ENCODE measurements at places on chromosomes 6 and 20.
A peak's percentile ranks its signal among the peaks of the same experiment; 100 is the strongest.

- no peak for DNase-seq
Observed at GRCh38 chr6:86152546-86152945, 509.9 kb upstream of the SYNCRIP start.

DNA sequence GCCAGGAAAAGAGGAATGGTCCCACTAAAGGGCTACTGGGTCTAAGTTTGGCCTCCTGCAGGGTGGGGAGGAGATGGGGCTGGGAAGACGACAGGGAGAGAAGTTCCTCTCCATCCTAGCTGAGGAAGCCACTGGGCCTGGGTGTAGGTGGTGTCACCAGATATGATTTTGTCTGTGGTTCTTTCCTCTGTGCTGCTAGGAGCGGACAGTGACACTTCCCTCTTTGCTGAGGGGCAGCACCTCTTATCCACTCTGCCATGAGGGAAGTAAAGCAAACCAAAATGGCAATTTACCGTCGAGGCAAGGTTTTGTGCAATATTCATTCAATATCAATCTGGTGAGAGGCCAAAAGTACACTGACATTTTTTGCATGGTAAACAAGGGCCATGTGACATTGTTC is 33.0 kb upstream of the NR2E1 start:
- no peak for DNase-seq

- DNase-seq = no peak
Observed at GRCh38 chr6:166960609-166960978, 4.2 kb upstream of the RNASET2 start.

GRCh38 chr6:117194978-117195377 is 70.4 kb upstream of the VGLL2 start:
- no peak for DNase-seq

DNA sequence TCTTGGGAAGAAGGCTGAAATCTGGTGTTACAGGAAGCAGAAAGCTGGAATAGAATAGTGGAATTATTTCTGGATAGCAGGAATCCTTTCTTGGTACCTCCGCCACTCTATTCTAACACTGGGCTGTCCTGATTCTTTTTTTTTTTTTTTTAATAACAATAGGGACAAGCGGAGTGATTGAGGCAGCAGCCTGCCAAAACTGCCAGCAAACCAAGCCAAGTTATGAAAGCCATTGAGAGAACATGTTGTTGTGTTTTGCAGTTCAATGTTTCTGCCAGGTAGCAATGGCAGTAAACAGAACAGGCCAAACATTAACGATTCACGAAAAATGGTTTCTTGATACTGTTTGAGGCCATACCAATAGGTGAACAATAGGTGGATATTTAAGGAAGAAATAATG is 47.1 kb downstream of the SLC26A8 start:
- DNase-seq = no peak

- no peak for DNase-seq
Observed at GRCh38 chr6:125203395-125203794, 49.8 kb downstream of the TPD52L1 start.

GRCh38 chr6:18904681-18905080 is 517.5 kb downstream of the RNF144B start:
- no peak for DNase-seq

DNA sequence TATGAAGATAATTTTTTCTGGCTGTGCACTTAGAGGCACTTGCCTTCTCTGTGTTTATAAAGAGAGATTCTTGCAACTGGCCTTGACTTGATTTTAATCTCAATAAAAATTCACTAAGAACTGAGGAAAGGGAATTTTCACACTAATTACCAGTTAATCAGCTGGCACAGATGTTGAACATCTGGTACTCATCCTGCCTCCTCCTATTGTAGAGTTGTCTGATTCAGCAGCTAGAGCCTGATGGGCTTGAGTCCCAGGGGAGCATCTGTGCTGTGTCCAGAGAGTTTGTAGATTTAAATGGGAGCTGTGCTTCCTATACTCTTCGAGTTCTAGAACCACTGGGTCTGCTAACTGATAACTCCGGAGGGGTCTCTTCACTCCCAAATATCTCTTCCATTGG is 284.4 kb upstream of the RNF24 start:
- DNase-seq = no peak

DNA sequence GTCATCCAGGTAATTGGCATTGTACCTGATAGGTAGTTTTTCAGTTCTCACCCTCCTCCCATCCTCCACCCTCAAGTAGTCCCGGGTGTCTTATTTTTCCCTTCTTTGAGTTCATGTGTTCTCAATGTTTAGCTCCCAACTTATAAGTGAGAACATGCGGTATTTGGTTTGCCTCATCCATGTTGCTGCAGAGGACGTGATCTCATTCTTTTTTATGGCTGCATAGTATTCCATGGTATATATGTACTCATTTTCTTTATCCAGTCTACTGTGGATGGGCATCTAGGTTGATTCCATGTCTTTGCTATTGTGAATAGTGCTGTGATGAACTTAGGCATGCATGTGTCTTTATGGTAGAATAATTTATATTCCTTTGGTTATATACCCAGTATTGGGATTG is 45.8 kb downstream of the RPRD1B start:
- no peak for DNase-seq

- no peak for DNase-seq
Observed at GRCh38 chr6:45132059-45132458, 196.1 kb upstream of the RUNX2 start.

DNA sequence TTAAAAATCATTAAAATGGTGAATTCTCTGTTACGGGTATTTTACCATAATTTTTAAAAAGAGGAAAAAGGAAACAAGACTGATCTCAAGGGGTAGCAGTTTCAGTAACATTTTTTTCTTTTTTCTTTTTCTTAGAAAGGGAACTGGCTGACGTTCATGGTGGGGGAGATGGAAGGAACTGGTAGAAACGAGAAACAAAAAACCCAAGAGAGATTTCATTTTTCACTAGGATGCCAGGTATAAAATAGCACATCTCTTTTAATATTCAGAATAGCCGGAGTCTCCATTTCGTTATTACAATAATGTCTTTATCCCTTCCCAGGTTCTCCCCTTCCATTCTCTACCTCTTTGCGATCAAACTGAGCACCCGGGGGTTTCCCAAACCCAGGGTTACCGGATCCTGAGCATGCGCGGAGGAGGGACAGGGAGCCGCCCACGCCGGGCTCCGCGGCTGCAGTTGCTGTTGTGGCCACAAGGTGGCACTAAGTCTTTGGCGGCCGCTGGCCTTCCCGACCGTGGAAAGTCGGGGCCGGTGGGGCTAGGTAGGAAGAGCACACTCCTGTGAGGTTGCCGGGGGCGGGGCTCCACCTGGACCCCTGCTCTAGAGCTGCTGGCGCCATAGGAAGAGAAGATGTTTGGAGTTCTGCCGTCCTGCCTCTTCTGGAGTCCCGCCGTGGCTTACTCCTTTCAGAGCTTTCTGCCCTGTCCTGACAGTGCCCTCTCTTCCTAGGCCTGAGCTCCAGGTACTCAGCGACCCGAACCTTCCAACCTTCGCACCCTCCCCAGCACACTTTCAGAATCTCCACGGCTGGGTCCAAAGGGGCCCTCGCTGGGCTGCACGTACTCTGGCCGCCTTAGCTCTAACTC is 146.8 kb downstream of the SH3BGRL2 start:
- peak; percentile 85 for DNase-seq

DNA sequence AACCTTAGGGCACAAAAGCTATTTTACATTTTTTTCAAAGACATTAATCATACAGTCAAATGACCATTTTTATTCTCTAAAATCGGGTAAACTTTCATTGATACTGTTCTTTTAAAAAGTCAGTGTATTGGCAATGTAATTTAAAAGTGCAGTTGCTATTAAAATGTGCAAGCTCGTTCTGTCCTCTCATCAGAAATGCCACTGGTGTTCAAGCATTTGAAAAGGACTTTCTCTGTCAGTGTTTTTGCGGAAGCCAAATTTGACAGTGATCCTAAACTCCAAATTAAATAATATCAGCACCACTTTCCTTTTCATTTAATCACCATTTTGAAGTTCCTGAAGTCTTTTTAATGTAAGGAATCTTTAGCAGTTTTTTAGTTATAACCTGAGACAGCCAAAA is 69.6 kb downstream of the AFG1L start:
- no peak for DNase-seq

GRCh38 chr6:1792989-1793388 is 183.3 kb downstream of the FOXC1 start:
- DNase-seq = no peak

DNA sequence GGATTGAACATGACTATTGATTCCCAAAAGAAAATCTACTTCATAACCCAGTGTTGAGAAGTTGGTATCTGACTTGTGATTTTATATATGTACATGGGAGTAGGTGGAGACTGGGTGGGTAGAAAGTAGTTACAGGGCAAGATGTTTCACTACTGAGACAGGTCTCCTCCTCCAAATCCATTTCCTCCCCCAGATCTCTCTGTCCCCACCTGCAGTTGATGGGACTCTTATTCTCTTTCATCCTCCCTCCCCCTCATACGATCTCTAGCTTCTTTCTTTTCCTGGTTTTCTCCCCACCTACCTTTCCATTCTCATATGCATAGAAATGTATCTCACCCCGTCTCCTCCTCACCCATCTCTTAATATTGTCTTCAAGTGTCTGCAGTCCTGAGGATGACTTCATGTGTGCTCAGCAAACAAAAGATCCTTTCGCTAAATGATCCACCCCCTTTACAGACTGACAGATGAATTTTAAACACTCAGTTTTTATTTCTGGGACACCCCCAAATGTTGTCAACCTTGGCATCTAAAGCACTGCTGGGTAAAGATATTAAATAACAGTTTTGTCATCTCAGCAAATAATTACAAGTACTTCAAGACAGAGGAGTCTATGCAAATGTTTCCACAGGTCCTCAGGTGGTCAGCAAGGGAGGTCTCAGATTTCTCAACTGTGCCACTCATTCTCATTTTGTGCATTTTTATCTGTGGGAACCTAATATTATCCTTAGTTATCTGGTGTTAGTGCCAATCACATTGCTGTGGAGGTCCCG is 18.7 kb upstream of the HECA start:
- no peak for DNase-seq

DNA sequence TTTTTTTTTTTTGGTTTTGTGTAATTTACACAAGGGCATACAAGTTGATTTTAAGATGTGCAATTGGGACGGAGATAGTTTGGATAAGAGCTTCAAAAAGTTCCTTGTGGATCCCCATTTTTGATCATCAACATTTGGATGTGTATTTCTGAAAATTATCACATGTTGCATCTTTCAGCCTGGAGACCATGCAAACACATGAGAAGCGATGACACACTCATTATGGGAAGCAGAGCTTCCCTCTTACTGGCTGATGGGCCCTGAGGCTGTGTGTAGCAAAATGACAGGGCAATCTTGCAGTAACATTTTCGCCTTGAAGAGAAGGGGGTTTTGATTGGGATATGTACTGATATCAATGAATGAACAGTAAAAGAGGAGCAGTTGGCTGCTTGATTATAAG is 22.0 kb upstream of the RIPK1 start:
- no peak for DNase-seq

DNA sequence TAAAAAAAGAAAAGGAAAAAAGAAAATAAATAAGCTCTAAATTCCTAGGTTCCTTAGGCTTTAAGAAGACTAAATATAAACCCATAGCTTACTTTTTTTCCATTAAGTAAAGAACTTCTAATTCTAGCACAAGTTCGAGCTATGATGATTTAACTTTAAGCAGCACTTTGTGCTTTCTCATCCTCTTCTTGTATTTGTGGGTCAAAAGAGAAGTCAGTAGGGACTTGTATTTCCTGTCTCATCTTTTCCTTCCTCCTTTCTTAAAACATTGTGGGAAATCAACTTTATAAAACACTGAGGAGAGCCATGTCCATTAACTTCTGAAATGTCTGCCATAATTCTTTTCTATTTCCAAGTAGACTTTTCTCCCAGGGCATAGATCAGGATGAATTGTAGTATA is 637.7 kb upstream of the CITED2 start:
- DNase-seq = no peak

DNA sequence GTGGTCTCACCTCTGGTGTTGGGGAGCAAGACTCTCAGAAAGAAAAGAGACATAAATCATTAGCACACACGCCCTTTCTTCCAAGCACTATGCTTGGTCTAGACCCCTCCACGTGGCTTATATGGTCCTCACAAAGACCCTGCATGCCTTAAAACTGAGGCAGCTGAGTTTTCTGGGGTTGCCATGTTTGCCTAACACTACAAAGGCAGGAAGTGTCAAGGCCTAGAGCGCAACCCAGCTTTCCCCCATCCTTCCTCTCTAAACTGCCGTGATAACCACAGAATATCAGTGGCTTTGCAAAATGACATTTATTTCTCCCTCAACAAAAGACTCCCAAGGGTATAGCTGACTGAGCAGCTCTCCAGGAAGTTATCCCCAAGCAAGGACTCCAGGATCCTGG is 146.5 kb upstream of the TOP1 start:
- no peak for DNase-seq

DNA sequence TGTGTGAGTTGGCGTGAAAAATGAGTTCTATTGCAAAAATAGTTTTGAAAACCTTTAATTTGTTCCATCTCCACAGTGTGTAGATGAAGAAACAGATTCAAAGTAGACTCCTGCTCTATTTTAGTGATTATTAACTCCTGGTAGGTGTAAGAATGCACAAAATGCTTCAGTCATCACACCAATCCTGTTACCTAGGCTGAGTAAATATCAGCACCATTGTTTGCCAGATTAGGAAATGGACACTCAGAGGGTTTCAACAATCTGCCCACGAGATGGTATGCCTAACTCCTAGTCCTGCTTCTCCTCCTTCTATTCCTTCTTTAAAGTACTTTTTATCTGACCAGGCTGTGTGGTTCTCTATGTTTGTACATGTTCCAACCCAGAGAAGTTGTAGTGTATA is 108.9 kb upstream of the AHI1 start:
- DNase-seq = no peak

- no peak for DNase-seq
Observed at GRCh38 chr6:93453956-93454355, 34.6 kb upstream of the EPHA7 start.

DNA sequence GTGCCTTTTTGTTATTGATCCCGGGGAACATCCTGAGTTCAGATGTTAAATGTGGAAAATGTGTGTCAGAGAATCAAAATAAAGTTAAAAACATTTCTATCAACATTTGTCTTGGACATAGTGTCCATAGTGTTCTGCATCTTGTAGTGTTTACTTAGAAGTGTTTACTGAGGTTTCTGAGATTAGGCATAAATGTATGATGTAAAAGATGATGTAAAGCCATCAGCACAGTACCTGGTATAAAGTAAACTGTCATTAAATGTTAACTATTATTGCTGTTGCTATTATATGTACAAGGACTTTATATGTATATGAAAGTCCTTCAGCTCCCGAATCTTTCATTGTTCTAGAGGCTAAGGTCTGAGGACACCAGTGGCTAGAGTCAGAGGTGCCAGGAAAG is 28.2 kb upstream of the VEGFA start:
- no peak for DNase-seq

DNA sequence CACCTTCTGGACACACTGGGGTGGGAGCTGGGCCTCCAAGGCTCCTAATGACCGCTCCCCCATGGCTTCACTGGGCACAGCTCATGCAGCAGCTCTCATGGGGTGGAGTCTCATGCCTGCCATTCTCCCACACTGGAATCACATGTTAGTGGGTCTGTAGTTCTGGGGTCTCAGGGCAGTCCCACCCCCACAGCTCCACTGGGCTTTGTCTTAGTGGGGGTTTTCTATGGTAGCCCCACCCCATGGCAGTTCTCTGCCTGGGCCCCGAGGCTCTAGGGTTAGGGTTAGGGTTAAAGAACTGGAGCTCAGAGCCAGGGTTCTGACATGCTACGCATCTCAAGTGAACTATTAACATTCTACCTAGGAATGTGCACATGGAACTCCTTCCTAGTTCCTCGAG is 139.0 kb downstream of the PCSK2 start:
- no peak for DNase-seq

All from NCI-H446 (cell line).